M059J (cell line): ENCODE measurements at places on chromosomes 4 and X.

DNA sequence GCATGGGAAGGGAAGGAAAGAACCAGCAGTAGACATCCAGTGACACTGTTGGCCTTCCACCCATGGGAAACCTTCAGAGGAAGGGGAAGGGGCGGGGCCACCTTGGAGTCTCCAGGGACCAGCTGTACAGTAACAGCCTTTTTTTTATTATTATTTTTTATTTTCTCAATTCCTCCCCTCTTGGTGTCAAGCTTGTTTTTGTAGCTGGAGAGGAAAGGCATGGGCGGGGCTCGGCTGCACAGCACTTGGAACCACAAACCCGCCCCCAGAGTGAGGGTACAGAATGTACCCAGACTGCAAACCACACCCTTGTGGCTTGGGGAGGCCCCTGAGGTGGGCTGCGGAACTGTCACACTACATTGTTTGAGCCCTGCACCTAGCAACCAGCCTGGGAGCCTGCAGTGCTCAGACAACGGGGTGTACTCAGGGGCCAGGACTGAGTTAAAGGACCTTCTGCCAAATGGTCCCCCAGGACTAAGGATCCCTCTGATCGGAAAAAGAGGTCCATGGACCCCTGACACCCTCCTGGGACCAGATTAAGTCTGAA, 45.7 kb downstream of the PRPS1 start:
- peak; percentile 59 for DNase-seq

DNA sequence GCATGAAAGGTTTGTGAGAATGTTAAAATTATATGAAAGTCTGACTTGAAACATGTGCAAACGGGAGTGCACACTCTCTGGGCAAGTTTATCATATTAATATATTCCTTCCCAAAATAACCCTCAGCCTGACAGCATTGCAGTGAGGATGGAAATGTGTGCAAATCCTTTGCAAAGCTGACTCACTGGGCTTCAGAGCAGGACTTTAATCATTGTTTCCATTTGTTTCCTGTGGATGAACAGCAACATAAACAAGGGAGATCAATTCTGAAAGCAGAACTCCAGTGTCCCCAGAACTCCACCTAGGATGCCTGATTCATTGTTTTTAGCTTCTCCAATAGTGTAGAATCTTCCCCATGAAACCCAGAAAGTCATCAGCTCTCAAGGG, 32.9 kb downstream of the SLC2A9 start:
- DNase-seq: no peak

DNA sequence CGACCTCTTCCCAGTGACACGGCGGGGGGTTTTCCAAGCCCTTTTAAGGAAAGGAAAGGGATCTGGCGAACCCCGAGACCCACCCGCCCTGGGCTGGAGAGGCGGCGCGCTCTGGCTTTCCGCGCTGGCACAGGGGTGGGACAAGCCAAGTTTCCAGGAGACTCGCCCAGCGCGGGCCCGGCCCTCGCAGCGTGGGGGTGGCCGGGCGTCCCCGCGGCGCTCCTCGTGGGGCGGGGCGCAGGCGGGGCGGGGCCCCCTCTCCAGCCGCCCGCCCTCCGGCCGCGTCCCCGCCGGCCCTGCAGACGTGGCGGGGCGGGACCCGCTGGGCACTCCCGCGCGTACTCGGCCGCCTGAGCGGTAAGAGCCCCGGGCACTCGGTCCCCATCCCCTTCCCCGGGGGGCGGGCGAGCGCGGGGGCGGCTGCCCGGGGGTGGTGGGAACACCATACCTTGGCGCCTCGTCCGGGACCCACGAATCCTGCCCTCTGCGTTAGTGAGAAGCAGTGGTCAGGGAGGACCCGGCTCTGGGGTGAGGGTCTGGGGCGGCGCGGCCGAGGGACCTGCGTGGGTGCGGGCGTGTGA, at the start of gene FAM114A1:
TSS of gene FAM114A1 (plus strand) at position 329 of the 581 bp plus-strand sequence. CDS start 10,273 bp downstream, outside the sequence.
- peak; percentile 84 for DNase-seq

DNA sequence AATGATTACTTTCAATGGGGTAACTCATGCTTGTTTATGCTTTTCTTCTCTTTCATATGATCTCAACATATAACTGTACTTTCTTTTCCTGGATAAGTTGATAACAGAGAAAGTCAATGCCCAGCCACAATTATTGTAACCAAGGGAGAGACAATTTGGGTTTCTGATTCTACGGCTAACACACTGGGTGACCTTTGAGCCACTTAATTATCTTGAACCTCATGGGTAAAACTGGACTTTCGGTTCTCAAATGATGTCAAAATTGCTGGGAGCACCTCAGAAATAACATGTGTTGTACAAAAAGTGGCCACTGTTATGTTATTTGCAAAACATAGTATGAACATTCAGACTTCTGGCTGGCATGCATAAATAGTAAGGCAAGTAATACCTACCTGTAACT, 79.6 kb upstream of the MCF2 start:
- DNase-seq: no peak

GRCh38 chr4:185592845-185593488, 57.7 kb upstream of the PDLIM3 start:
- peak; percentile 16 for DNase-seq

DNA sequence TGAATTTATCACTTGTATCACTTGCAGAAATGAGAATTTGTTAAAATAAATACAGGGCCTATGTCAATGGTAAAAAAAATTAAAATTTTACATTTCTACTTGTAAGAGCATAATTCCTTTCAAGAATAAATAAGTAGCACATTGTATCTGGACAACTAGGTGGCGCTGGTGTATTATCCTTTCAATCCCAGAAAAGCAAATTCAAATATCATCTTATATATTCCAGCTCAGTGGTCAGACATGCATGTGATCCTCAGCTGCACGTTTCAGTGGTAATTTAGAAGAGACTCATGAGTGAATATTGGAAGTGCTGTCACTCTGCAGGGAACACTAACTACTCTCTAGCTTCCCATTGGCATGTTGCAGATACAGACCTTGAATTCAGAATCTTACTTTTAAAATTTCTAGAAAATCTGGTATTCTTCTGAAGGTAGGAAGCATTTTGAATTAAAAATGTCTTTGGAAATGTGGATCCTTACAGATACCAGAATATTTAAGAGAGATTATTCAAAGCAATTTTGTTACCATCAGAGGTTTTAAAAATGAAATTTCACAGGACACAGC, 1414.7 kb upstream of the TENM3 start:
- peak; percentile 66 for DNase-seq

GRCh38 chr4:116059361-116059760, 945.9 kb upstream of the NDST4 start:
- no peak for DNase-seq

DNA sequence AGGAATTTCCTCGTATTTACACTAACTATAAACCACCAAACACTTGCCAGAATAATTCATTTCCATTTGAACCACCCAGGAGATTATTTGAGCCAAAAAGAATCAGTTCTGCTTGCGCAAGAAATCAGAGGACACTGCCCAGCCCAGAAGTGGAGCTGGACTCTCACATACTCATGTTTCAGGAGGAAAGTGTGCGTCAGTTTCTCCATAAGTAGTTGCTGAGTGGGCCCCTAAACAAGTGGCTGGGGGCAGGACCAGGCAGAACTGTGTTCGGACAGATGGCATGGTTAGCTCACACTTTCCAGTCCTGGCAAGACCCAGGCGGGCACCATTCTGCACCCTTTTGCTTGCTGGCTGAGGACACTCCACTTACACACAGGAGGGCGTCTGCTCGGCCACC, 38.8 kb downstream of the BTC start:
- no peak for DNase-seq

DNA sequence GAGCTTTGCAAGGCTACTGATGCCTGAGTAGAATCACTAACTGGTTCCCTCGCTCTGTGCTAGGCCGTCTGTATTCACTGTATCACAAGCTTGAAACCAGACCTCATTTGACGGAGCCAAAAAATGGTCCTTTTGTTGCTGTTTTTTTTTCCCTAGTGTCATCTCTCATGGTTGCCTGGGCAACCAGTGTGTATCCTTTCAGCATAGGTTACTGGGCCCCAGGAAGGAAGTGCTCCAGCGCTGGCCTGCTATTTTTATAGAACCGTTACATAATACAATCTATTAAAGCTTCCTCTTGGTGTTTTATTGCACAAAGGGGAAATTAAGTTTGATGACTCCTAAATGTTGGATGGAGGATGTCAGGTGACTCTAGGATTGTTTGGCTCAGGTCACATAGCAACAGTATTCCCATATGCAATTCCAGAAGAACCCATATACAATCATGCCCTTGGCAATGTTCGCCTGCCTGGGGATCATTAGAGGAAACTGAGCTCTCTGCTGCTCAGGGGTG, 220.4 kb downstream of the SPRY1 start:
- peak; percentile 28 for DNase-seq

- no peak for DNase-seq
Observed at GRCh38 chrX:679291-679979, 48.8 kb downstream of the SHOX start.

GRCh38 chr4:113695328-113696169, 66.0 kb downstream of the CAMK2D start:
- DNase-seq: no peak

- no peak for DNase-seq
Observed at GRCh38 chr4:73732759-73733431, 7.5 kb upstream of the CXCL8 start.

- no peak for DNase-seq
Observed at GRCh38 chr4:786074-786741, 39.7 kb downstream of the CPLX1 start.

- no peak for DNase-seq
Observed at GRCh38 chr4:167893531-167893930, 198.8 kb upstream of the ANXA10 start.

DNA sequence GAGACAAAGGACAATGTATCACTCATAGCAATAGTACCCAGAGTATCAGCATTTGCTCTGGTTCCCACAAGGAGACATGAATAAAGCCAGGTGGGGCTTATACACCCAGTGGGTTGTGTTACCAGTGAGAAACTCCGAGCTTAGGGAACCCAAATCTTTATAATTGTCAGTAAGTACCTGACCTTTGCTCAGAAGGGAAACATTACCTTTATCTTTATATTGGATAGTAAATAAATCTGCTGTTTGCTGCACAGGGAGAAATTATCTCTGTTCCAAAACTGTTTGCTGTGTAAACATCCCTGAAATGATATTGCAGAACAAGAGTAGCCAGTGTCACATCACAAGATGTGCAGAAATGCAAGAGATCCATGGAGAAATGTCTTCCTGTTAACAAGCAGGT, 12.1 kb upstream of the SLAIN2 start:
- no peak for DNase-seq

DNA sequence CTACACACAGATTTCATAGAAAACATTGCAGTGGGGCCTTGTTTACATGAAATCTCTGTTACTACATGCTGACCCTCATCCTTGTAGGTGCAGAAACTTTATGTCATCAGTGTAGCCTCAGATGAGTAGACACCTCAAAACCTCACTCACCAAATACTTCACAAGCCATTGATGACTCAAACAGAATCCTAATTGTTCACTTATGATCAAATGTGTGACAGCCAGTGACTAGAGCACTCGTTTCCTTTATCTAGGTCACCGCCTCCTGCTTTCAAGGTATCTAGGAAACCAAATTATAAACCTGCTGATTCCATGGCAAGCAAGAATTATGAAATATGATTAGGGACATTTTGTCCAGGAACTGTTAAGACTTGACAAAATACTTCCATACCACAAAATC, 255.8 kb upstream of the GPRIN3 start:
- no peak for DNase-seq

GRCh38 chrX:154548028-154548316, 552 bp downstream of the IKBKG start:
- no peak for DNase-seq

- no peak for DNase-seq
Observed at GRCh38 chr4:1573830-1574459, 110.2 kb downstream of the FAM53A start.

DNA sequence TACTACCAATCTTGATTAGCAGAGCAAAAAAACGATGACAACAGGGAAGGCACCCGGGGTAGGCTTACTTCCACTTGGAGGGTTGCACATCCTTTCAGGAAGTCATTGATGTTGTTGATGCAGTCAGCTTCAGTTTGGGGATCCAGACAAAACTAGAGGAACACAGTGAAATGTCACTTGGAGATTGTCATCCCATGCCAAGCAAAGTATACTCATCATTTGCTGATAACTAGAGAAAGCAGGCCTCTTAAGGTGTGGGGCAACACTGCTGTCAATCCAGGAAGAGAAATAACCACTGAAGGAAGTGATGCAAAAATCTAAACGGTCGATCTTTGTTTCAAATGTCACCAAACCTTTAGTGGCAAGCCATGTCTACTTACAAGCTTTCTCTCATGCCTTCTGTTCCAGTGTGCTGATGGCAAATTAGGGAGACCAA, 1.4 kb downstream of the ARHGEF6 start:
- DNase-seq: no peak

DNA sequence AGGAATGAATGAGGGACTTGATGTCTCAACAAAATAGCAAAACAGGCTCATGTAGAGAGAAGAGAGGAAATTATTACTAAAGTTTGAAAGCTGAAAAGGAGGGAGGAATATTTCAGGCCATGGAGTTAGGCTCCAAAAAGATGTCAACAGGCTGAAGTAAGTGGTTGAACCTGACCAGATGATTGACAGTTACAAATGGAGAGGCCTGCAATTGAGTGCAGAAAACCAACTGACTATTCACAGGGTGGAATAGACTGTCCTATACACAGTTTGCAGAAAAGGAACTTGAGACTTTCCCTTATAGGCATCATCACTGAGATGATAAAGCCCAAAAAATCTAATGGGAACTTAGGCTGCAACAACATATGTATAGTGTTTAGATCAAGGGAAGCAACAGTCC, 233.3 kb downstream of the AR start:
- DNase-seq: no peak

DNA sequence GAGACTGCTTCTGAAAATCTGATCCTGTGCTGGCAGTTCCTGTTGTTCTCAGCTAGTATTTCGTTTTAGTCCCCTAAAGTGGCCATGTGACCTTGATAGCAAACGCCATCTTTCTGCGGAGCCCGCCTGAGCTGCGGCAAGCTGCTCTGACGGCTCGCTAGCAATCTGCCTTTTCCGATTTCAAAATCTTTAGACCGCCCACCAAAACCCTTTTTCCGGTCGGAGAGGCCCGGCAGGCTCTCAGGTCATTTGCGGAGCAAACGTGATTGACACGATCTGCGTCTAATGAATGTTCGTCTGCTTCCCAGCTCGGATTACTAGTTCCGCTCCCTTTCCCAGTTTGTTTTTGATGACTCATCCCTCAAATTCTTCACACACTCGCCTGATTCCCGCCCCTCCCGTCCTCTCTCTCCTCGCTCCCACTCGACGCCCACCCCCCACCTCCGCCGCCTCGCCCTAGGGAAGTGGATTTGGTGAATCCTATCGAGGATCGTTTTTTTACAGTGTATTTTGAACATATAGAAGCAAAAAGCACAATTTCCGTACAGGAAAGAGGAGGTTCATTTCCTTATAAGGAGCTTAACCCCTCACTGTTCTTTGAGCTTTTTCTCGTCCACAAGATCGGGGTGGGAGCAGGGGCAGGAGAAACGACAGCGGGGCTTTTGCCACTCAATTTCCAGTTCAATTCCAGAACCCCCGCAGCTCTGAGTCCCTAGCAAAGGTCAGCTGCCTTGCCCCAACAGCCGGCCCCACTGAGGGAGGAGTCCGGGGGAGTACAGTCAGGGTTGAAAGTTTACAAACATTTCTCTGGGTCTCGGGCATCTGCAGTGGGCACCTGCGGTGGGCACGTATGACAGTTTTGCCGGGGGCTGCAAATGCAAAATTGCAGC, 37.5 kb downstream of the NLGN3 start:
- peak; percentile 99 for DNase-seq
